Activated CD4-positive, alpha-beta T cell treated with anti-CD3 and anti-CD28 coated beads for 36 hours (primary cell): ENCODE measurements at places on chromosomes 11 and 22. TPM values are rescaled to one million over a fixed set of nuclear protein-coding genes. Genes with fewer than 3 reads are reported as not detected.

DNA sequence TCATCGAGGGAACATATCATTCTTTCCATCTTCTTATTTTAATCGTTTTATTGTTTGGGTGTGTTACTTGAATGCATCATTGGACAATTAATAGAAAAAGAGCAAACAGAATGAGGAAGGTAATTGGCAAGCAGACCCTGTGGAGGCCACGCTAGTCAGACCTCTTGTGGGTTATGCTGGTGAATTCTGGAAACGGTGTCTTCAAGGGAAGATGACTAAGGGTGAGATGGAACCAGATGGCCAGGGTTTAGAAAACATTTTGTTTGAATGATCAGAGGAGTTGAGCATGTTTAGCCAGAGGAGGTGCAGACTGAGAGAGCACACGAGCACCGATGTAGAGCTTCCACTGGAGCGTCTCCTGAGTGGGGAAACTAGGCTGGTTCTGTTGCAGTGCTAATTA is 8.5 kb downstream of the ST14 start:
- no peaks in the 10 kb centered on the region for H3K36me3 ChIP-seq
- H3K4me1 ChIP-seq, result no peaks in the 10 kb centered on the region
- no peak overlapping the region for H3K27ac ChIP-seq
- no peak overlapping the region for H3K4me3 ChIP-seq
- H3K27me3 ChIP-seq, result peaks cover 31% of the 10 kb centered on the region
- no peak for DNase-seq

DNA sequence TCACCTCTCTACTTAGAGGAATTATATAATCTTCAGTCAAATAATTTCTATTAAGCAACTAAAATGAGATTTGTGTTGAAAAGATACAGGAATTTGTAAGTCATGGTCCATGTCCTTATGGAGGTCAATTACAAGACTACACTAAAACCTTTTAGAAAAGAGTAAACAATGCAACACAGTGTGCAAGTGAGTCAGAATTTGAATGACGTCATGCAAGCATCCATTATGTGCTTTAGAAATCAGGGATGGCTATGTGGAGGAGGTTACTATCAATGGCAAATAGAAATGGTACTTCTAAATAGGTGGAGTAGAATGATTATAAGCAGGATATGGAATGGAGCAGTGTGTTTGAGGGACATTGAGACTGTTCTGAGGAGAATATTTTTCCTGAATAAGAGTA is 16.6 kb downstream of the OR10D3 start:
- DNase-seq, result no peak
- no peaks in the 10 kb centered on the region for H3K36me3 ChIP-seq
- H3K4me1 ChIP-seq, result no peaks in the 10 kb centered on the region

DNA sequence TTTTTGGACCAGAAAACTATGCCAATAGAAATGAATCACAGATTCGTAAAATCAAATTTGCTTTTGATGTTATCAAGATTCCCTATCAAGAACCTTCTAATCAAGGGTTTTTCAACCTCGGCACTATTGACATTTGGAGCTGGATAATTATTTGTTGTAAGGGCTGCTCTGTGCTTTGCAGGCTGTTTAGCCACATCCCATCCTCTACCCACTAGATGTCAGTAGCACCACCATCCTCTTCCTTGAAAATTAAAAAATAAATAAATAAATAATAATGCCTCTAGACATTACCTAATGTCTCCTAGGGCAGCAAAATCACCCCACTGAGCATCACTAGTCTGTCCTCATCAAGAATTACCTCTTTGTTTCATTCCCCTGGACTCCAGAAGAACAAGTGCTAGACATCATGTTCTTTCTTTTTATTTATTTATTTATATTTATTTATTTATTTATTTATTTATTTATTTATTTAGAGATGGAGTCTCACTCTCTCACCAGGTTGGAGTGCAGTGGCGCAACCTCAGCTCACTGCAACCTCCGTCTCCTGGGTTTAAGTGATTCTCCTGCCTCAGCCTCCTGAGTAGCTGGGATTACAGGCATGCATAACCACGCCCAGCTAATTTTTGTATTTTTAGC is 744.7 kb downstream of the KCNA4 start:
- no peaks in the 10 kb centered on the region for H3K36me3 ChIP-seq
- H3K27ac ChIP-seq, result no peak overlapping the region
- no peak overlapping the region for H3K4me3 ChIP-seq
- no peak for DNase-seq
- no peaks in the 10 kb centered on the region for H3K27me3 ChIP-seq

GRCh38 chr11:45848654-45849081 is 1.4 kb downstream of the CRY2 start:
- peaks cover 48% of the 10 kb centered on the region for H3K4me1 ChIP-seq
- H3K36me3 ChIP-seq, result no peaks in the 10 kb centered on the region
- peak overlapping the region; percentile 74 for H3K4me3 ChIP-seq
- no peaks in the 10 kb centered on the region for H3K27me3 ChIP-seq

GRCh38 chr11:73374151-73374550 is 2.0 kb upstream of the RELT start:
- peaks cover 22% of the 10 kb centered on the region for H3K4me1 ChIP-seq
- DNase-seq, result no peak

DNA sequence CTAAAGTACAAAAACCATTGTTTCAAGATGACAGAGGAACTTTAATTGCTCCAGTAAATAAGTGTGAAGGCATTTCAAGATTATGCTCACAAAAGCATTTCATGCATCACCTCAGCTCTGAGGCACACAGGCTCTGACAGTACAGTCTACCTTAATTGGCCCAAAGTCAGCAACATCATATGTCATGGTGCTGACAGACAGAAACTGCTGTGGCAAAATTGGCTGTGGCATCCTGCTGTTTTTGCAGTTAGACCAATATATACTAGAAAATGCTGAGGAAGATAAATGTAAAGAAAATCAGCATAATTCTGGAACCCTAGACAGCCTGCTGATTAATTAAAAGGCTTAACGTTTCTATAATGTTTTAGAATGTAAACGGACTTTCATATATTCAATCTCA is 34.9 kb upstream of the PPP2R1B start:
- no peak overlapping the region for H3K4me3 ChIP-seq
- no peak overlapping the region for H3K27ac ChIP-seq
- H3K27me3 ChIP-seq, result no peaks in the 10 kb centered on the region
- H3K4me1 ChIP-seq, result peaks cover 4% of the 10 kb centered on the region

DNA sequence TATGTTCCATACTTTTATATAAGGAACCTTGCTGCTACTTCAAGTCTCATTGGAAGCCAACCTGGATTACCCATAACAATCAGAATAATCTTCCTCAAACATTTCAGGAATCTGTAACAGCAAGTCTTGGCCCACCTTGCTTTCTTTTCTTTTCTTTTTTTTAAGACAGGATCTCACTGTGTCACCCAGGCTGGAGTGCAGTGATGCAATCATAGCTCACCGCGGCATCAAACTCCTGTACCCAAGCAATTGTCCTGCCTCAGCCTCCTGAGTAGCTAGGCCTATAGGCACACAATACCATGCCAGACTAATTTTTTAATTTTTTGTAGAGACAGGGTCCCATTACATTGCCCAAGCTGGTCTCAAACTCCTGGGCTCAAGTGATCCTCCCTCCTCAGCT is 29.3 kb upstream of the PRDM10 start:
- no peak overlapping the region for H3K4me3 ChIP-seq
- peaks cover 6% of the 10 kb centered on the region for H3K27me3 ChIP-seq
- DNase-seq, result no peak
- H3K27ac ChIP-seq, result no peak overlapping the region
- H3K36me3 ChIP-seq, result no peaks in the 10 kb centered on the region

DNA sequence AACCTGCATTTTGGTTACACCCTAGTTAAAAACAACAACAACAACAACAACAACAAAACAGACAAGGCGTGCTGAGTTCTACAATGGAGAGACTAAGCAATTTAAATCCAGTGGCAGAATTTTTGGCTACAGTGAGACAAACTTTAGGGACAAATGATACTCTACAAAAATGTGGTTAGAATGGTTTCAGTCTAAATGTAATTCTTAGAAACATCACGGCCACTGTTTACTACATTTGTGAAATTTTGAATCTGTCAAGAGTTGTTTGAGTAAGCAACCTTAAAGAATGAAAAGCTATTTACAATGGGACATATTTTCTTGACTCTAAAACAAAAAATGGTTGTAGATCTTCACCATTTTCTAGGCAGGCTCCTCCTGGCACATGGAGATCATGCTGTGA is 259.4 kb downstream of the SWAP70 start:
- no peaks in the 10 kb centered on the region for H3K4me1 ChIP-seq
- no peaks in the 10 kb centered on the region for H3K36me3 ChIP-seq
- no peak for DNase-seq
- H3K27ac ChIP-seq, result no peak overlapping the region
- no peaks in the 10 kb centered on the region for H3K27me3 ChIP-seq

- no peaks in the 10 kb centered on the region for H3K27me3 ChIP-seq
- no peak overlapping the region for H3K4me3 ChIP-seq
- no peaks in the 10 kb centered on the region for H3K36me3 ChIP-seq
- no peak overlapping the region for H3K27ac ChIP-seq
- peaks cover 11% of the 10 kb centered on the region for H3K4me1 ChIP-seq
- DNase-seq, result no peak
Observed at GRCh38 chr22:23325183-23325582, 144.9 kb downstream of the BCR start.

DNA sequence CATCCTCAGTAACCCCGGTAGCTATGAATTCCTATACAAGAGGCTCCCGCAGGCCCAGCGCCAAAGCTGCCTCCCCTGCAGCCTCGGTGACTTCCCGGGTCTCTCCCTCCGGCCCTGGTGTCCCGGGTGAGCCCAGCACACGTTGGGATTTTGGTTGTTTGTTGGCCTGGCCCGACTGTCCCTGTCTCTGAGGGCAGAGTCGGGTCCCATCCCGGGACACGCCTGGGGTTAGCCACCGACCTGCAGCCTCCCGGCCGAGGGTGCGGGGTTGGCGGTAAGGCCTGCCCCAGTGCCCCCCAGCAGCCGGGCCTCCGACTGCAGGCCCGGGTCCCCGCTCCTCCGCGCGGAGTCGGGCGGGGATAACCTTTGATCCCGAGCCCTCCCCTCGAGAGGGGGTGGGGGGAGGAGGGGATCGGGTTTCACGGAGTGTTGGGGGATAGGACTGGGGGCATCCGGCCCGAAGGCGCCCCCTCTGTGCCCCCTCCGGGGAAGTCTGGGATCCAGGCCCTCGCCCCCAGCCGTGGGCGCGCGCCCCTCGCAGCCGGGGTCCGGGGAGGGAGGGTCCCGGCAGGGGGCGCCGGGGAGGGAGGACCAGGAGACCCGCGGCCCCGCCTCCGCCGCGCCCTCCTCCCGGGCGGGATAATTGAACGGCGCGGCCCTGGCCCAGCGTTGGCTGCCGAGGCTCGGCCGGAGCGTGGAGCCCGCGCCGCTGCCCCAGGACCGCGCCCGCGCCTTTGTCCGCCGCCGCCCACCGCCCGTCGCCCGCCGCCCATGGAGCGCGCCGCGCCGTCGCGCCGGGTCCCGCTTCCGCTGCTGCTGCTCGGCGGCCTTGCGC is at the start of gene FBLN1:
Gene FBLN1 (plus strand): TSS at position 669 of the 835 bp plus-strand sequence. CDS start 103 bp downstream, at position 772.
- peaks cover 1% of the 10 kb centered on the region for H3K4me1 ChIP-seq
- DNase-seq, result peak; percentile 16
- no peak within 1 kb of the TSS for H3K27ac ChIP-seq
- peaks cover 45% of the 10 kb centered on the region for H3K27me3 ChIP-seq

GRCh38 chr11:68025047-68025446 is 5.4 kb upstream of the NDUFS8 start:
- DNase-seq, result no peak
- no peak overlapping the region for H3K27ac ChIP-seq
- H3K36me3 ChIP-seq, result peaks cover 8% of the 10 kb centered on the region

DNA sequence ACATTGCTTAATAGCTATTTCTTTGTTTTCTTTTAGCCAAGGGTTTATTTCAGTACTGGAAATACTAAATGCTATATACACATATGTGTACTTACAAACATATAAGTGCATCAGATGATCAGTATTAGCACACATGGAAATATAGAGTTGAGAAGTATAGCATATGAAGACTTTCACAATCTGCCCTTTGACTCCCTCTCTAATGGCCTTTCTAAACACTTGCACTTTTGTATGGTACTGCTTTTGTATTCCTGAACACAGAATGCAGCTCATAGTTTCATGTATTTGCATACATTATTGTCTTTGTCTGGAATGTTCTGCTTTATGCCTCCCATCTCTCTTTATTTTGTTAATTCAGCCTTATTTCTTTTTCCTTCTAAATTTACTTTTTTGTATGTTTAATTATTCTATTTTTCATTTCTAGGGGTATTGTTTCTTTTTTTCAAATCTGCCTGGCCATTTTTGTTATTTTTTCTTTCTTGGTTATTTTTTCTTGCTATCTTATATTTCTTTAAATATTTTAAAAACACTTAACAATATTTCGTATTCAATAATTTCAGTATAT is 28.8 kb downstream of the ACER3 start:
- DNase-seq, result no peak
- peaks cover 10% of the 10 kb centered on the region for H3K4me1 ChIP-seq
- H3K27me3 ChIP-seq, result no peaks in the 10 kb centered on the region
- no peak overlapping the region for H3K27ac ChIP-seq
- H3K36me3 ChIP-seq, result no peaks in the 10 kb centered on the region

- peaks cover 11% of the 10 kb centered on the region for H3K36me3 ChIP-seq
- H3K4me1 ChIP-seq, result no peaks in the 10 kb centered on the region
- H3K27me3 ChIP-seq, result no peaks in the 10 kb centered on the region
- no peak for DNase-seq
Observed at GRCh38 chr22:45420011-45420410, 6.5 kb downstream of the RIBC2 start.

DNA sequence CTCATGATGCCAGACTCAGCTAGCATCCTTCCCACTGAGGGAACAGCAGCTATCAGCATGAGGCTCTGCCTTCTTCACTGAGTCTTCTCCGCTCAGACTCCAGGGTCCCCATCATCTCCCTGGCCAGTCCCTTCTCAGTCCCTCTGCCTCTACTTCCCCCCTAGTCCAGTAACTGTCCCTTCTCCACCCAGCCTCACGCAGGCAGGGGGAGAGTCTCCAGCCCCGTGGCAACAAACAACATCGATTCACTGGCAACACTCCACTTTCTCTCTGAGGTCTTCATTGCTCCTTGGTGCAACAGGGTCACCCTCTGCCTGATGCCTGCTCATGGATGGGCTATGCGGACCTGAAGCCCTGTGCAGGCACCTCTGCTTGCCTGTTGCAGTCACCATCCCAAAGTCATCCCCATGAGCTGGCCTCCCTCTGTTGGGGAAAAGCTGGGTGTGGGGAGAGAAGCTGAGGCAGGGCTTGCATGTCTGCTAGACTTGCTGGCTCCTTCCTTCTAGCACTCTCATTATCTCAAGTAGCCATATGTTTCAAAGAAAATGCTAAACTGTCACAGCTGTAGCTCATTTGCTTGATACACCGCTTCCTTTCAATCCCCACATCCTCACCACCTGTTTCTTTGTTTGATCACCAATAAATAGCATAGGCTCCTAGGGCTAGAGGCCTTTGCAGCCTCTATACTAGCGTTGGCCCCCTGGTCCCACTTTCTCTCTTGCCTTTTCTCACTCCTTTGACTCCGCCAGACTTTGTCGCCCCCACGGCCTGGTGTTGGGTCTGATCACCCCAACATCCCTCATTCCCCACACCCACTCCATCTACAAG is 4.3 kb upstream of the BCR start:
- no peaks in the 10 kb centered on the region for H3K27me3 ChIP-seq
- H3K4me3 ChIP-seq, result no peak overlapping the region
- H3K36me3 ChIP-seq, result no peaks in the 10 kb centered on the region
- H3K4me1 ChIP-seq, result peaks cover 20% of the 10 kb centered on the region

Gene GAB4
- total RNA-seq, result not detected

Gene FIBIN
- total RNA-seq, result not detected

Gene PCF11
- 70.8 TPM for total RNA-seq

Gene CNGA4
- total RNA-seq, result 0.25 TPM

Gene SLC5A12
- total RNA-seq, result not detected

Gene SLC16A8
- not detected for total RNA-seq

Gene OR8D4
- not detected for total RNA-seq
